ENCODE measurements at places on chromosomes 4 and X. TPM values are rescaled to one million over a fixed set of nuclear protein-coding genes. Genes with fewer than 3 reads are reported as not detected.

GRCh38 chrX:124346877-124347241 is 496 bp downstream of the SH2D1A start:
- no peak for DNase-seq

- DNase-seq, result no peak
These were observed 69.2 kb downstream of the MID1IP1 start for GRCh38 chrX:38870361-38870895.

DNA sequence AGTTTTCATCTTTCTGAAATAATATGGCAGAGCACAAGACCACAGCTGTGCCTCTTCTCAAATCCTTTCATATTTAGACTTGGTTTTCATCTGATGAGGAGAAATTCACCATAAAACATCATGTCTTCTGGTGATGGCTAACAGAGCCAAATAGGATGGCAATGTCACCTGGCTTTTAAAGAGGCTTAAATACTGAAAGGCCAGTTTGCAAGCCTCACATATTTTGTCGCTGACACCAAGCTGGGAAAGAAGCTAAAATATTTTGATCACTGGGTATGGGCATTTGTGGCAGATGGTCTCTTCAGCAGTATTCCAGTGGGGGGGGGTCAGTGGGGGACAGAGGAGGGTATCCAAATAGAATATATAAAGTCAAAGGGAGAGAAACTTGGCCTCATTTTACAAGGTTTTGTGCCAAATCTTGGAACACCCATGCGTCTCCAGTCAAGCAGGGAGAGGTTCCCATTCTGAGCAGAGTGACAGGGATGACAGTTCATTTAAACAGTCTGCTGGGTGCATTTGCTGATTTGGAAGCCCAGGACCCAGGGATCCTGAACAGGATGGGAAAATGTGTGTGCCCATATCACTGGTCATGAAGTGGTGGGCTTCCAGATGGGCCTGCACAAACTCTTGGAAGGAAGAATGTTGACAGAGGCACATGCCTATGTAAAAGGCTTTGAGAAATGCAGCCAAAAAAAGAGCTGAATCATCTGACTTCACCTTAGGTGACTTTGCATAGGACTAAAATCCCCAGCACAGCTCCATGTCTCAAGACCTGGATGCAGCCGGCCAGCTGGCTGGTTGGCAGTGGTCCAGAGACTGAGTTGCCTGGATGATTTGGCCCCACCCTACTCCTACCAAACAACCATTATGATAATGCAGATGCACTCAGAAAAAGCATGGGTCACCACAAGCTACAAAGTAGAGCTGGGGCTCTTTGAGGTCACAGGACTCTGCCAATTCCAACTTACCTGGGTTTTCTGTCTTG is 484.4 kb upstream of the NR3C2 start:
- DNase-seq, result peak; percentile 42

- no peak for DNase-seq
These were observed 88.3 kb downstream of the HUWE1 start for GRCh38 chrX:53598169-53598568.

DNA sequence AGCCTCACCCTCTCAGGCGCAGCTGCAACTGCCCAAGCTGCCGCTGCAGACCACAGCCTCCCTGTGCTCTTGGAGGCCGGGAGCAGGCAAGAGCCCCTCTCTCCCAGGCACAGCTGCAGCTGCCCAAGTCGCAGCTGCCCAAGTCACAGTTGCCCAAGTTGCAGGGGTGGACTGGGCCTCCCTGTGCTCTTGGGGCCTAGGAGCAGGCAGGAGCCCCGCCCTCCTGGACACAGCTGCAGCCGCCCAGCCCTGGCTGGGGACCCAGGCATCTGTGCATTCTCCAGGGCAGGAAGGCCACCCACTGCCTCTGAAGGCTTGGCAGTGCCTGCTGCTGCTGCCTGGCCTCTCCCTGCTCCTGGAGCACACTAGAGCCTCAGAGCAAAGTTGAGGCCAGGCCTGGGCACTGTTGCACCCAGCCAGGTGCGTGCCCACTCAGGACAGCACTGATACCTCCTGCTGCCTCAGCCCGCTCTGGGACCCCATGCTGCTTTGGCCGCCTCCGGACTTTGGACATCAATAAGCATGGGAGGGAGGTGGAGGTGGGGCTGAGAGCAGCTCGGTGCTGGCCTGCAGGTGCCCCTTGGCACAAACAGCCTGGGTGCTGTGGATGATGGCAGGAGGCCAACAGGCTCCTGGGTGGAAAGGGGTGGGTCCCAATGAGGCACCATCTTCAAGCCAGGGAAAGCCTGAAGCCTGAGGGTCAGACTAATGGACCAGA is 247.5 kb downstream of the PDGFC start:
- no peak for DNase-seq

GRCh38 chr4:185346975-185347601 is 48.6 kb downstream of the LRP2BP start:
- peak; percentile 89 for DNase-seq

- no peak for DNase-seq
These were observed 86.5 kb downstream of the MAGED4 start for GRCh38 chrX:52271206-52271605.

DNA sequence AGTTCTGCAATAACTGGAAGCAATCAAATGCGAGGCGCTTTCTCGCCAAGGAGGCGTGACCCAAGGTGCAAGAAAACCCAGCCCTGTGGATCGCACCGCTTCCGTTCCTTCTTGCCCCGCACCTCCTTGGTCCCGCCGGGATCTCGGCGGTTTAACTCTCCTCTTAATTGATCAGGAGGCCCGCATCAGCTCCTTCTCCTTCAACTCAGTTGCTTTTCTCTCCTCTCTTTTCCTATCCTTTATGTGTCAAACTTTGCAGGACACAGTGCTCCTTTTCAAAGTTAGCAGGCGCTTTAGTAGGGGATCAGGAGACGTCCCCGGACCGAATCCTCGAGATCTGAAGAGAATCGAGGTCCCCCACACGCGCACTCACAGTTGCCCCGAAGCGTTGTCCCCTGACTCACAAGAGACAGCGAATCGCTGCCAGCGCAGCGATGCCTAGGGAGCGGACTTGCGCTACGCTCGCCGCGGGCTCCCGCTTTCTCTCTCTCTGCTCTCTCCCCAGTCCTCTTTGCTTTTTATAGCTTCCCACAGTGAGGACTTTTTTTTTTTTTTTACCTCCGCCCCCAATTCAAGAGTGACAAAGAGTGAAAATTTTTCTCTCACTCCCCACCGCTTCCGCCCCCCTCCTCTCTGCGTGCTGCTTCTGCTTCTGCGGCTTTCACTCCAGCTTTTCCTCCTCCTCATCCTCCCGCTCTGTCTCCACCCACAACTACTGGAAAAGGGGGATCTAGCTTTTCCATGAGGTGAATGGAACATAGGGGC is at the start of gene DKK2:
DKK2 (minus strand) TSS at position 495 of the 765 bp plus-strand sequence. CDS start 722 bp downstream, outside the sequence.
- DNase-seq, result peak; percentile 24

GRCh38 chrX:95156566-95156965 is 1482.6 kb downstream of the FAM133A start:
- DNase-seq, result no peak

Gene ZDHHC15
- 0.77 TPM for total RNA-seq

Gene UGT2B10
- not detected for total RNA-seq

Gene ARHGAP36
- not detected for total RNA-seq

Gene ARSJ
- 60.1 TPM for total RNA-seq
